ENCODE measurements at places on chromosomes 6 and 20.
A peak's percentile ranks its signal among the peaks of the same experiment; 100 is the strongest.

- DNase-seq: no peak
Observed at GRCh38 chr20:56249956-56250355, 1.4 kb downstream of the MC3R start.

DNA sequence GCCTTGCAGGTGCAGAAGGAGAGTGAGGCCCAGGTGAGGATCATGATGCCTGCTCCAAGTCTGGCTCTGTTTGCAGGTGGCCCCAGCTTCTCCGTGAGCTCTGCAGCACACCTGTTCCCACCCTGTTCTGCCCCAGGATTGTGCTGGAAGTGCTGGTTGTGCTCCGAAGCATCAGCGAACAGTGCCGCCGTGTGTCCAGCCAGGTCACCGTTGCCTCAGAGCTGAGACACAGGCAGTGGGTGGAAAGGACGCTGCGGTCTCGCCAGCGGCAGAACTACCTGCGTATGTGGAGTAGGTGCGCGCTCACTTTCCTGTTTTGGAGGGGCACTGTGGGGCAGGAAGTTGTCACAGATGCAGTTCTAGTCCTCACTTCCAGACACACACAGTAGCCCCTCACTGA lies 25.0 kb downstream of the ERMARD start:
- DNase-seq: no peak

GRCh38 chr6:30683980-30684338 lies 2.5 kb downstream of the PPP1R18 start:
- no peak for DNase-seq

DNA sequence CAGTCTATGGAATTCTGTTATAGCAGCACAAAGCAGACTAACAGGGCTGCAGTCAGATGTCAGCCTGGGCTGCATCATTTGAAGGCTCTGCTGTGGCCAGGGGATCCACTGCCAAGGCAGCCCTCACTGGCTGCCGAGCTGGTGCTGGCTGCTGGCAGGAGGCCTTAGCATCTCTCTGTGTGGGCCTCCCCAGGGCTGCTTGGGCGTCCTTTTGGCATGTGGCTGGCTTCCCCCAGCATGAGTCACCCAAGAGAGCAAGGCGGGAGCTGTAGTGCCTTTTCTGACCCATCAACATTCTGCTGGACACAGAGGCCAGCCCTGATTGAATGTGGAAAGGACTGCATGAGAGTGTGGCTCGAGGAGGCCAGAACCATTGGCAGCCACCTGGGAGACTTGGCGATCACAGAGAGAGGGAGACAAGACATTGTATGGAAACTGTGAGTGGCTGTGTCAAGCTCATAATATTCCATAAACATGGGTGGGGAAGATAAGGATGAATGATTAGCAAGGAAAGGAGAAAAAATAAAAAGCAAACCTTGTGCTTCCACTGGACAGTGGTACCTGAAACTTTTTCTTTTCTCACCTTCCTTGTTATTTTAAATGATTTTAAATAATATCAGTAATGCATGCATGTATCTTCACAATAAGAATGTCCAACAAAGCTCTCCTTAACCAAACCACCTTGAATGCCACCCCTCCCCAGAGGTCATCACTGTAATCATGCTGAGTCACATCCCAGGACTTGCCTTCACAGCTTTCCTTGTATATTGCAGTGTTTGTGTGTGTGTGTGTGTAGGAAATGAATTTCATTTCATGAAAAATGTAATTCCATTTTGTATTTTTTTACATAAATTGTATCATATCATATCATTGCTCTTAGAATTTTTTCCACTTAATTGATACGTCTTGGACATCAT lies 55.0 kb upstream of the VSX1 start:
- DNase-seq: peak; percentile 90

DNA sequence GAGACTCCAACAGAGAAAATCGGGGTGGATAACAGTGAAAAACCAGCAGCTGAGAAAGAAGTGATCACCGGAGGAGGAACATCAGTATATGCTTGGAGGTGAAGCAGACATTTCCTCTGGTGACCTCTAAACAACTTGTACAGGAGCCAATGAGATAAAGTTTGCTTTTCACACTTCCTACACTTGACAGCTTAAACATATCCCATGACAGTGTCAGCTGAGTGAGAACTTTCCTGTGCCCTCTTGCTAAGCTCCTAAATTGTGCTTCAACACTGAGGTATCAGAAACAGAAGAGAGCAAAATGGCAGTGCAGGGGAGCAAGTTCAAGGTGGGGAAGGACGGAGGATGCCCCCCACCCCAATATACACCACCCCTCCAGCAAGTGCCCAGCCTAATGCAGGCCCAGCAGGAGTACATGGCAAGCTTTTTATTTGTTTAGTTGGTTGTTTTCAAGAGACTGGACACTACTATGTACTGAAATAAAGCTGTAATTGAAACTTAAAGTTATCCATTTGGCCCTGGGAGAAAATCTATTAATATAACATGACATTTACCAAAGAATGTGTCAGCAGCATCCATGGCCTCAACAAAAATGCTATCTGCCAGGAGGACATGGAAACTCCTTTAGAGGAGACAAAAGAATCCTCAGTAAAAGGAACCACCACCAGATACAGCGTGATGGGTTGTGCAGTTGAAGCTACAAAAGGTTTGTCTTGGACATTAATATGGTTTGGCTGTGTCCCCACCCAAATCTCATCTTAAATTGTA lies 540.2 kb downstream of the PRKN start:
- DNase-seq: no peak

GRCh38 chr6:6002005-6002847 lies 4.5 kb downstream of the NRN1 start:
- DNase-seq: no peak

GRCh38 chr20:44966030-44966961 lies at the start of gene STK4:
TSS of gene STK4 (plus strand) at chr20:44966512. CDS start at chr20:44966569, 57 bp downstream.
- DNase-seq: peak; percentile 93

DNA sequence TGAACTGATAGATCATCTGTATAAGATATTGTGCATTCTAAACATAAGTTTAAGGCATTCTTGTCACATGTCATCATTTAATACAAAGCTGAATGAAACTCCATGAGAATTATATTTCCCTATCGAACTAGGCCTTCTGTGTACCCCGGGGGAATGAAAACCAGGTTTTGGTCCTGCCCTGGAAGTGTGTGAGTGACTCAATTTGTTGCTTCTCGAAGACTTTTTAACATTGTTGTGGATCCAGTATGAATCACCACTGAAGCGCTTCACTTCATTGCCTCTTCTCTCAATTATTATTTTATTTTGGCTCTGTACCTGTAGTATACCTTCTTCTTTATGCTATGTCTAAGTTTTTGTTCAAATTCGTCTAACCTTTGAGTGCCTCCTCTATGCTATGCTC lies 150.8 kb downstream of the GRIK2 start:
- peak; percentile 13 for DNase-seq

DNA sequence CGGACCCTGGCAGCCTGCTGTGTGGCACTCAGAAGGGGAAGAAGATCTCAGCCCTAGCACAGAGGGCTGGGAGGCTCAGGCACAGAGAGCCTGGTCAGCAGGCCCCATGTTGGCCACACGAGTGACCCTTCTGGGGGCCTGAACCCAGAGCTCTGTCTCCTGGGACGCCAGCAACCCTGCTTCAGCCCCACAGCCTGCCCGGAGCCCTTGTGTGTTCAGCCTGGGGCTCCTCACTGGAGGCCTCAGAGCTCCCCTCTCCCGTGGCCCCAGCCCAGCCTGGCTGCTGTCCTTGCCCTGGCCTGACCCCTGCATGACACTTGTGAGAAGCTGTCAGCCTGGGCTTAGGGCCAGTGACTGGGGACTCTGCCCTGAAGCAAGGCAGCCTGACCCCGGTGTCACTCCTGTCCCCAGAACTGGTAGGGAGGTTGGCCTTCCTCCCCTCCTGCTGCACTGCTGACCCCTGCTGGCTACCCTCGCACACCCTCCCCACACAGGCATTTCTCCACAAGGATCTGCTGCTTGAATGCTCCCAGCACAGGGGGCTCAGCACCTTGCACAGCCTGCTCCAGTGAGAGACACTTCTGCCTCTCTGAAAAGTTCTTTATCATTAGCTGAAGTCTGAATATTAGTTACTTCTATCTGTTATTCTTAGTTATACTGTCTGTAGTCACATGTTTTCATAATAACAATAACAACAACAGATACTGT lies 15.4 kb upstream of the IP6K3 start:
- no peak for DNase-seq

DNA sequence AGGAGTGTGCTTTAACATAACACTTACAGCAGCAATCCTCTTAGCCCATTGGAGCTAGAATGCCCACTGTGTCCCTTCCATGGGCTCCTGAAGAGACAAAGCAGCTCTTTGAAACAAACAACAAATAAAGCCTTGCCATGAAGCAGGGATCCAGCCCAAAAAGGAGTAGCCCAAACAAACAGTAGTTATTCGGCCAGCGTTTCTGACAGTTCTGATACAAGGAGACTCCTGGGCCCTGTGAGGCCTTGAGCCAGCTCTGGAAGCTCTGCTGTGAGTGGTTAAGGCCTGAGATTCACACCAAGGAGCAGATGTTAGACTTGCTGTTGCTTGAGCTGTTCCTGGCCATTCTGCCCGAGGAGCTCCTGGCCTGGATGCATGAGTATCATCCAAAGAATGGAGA lies 16.9 kb upstream of the ZSCAN16 start:
- no peak for DNase-seq

DNA sequence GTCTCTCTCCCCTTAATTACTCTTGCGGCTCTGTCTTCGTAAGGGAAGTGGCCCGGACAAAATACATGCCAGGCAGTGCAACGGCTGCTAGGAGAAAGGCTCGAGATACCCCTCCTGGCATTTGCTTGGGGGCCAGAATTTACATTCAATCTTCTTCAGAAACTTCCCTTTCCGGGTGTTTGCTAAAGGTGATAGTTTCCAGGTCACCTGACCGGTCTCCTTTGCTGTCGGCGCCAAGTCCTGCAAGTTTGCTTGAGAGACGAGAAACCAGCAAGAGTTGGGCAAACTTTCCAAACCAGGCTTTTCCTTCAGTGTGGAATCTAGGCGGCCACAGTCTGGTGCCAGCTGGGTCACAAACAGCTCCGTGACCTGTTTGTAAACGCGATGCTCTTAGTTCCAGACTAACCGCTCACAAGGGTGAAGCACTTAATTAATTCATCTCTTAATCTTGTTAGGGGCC lies 563 bp upstream of the SRSF3 start:
- DNase-seq: no peak

DNA sequence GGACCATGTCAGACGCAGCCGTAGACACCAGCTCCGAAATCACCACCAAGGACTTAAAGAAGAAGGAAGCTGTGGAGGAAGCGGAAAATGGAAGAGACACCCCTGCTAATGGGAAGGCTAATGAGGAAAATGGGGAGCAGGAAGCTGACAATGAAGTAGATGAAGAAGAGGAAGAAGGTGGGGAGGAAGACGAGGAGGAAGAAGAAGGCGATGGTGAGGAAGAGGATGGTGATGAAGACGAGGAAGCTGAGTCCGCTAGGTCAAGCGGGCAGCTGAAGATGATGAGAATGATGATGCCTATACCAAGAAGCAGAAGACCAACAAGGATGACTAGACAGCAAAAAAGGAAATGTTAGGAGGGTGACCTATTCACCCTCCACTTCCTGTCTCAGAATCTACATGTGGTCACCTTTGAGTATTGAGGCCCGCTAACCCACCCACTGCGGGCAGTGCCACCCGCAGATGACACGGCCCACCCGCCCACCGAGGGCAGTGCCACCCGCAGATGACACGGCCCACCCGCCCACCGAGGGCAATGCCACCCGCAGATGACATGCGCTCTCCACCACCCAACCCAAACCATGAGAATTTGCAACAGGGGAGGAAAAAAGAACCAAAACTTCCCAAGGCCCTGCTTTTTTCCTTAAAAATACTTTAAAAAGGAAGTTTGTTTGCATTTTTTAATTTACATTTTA lies 43.3 kb downstream of the MGME1 start:
- DNase-seq: no peak

DNA sequence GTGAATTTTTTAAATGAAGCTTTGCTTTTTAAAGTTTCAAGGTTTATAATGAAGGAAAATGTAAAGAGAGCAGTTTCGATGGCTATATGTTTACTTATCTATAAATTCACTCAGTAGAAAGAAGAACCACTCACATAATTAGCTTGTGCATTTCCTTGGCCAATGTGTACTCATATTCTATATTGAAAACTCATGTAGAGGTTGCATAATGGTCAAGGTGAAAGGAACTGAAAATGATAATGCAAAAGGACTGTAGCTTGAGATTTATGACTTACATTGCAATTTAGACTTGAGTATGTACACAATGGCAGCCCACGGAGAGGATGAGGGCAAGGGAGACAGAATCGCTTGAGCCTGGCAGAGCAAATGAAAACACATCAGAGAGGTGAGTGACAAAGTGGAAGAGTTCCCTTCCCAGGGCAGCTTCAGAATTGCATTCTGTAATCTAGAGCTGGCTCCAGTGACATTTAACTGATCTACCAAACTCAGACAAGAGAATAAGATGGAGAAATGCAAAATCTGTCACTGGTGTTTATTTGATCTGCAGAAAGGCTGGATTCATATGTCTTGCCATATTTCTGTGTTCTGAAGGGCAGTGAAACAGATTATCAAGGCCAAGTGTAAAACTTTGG lies 191.8 kb downstream of the TMEM200A start:
- DNase-seq: no peak

DNA sequence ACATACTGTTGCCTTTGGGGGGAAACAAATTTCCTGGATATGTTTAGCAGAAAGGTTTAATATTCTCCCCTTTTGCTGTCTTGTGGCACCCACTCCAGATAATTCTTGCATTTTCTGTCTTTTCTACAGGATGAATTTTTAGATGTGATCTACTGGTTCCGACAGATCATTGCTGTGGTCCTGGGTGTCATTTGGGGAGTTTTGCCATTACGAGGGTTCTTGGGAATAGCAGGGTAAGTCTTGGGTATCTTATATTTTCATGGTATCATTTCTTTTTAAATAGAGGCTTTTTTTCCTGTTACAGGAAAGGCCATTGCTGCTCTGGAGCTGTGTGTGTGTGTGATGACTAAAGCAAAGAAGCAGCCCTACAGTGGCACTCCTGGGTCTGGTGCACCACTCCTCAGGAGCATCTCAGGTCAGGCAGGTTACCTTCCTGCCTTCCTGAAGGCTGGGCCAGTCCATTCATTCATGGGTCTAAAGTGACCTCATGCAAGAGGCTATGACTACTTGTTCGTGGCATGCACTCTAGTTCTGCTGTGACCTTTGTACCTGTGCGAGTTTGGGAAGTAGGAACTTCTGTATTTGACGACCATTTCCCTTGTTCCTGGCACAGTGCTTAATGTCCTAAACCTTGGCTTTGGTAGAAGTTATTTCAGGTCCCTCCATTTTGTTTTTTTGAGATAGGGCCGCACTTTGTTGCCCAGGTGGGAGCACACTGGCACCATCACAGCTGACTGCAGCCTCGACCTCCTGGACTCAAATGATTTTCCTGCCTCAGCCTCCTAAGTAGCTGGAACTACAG lies 2.2 kb downstream of the RAB5IF start:
- no peak for DNase-seq

DNA sequence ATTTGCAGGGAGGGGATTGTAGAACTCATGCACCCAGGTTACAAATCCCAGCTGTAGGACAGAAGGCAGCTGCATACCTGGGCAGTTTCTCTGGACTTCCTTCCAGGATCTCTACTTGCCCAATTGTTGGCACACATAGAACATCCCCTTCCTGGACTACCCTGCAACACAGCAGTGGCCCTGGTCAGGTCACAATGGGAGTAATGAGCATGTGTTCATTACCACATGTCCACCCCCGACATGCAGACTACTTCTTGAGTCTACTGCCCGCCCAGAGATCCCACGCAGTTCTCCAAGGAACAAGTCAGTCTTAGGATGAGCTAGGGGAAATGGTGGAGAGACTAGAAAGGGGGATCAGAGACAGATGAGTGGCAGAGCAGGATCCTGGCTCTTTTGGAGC lies 5.1 kb downstream of the PEX6 start:
- DNase-seq: no peak
